ENCODE measurements at places on chromosomes 2 and 18.
A peak's percentile ranks its signal among the peaks of the same experiment; 100 is the strongest.

- DNase-seq: peak; percentile 26
Observed at GRCh38 chr2:28047681-28048080, 157.2 kb downstream of the BABAM2 start.

- DNase-seq: no peak
Observed at GRCh38 chr2:27587025-27587424, 4.2 kb downstream of the ZNF512 start.

- DNase-seq: no peak
Observed at GRCh38 chr2:182506606-182507005, 79.8 kb upstream of the PDE1A start.

DNA sequence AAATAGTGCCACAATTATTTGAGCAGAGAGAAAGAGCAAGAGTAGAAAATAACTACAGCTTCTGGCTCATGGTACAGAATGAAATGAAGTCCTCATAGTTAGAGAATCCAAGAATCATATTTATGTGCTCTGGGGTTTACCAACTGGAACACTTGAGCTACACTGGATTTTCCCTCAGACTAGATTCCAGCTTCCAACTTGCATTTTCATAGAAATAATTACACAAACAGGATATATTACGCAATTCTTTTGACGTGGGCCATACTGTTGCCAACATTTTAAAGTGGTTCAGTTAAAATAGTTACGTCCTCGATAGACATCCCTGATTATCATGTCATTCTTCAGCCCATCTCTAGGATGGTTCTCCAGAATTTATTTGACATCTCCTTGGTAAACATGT lies 129.2 kb downstream of the ETAA1 start:
- DNase-seq: no peak

- DNase-seq: no peak
Observed at GRCh38 chr2:236657801-236658200, 88.2 kb downstream of the ACKR3 start.

- no peak for DNase-seq
Observed at GRCh38 chr2:178915423-178916173, 108.4 kb upstream of the TTN start.

DNA sequence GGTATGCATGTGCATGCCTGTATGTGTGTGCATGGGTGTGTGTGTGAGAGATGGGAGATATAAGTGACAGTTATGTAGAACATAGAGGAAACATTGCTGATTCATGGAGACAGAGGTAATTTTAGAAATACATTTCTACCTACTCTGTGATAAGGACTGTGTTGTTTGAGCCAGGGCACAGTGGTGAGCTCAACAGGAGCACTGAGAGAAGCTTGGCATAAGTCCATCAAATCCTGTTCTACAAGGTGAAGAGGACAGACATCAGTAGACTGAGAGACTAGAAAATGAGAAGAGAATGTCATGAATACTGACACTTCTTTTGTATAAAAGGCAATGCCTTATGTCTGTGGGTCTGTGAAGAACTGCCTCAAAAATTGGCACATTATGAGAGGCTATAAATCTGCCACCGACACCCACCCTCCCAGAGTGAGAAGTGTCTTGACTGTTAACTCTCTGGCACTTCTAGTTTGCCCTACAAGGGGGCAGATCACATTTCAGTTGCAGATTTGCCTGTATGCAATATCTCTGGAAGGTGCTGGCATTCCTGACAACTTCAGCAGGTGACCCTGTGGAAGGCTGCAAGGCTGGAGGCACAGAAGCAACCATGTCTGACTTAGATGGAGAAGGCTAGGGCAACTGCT lies 962.3 kb upstream of the NRXN1 start:
- no peak for DNase-seq

GRCh38 chr18:56191334-56191733 lies 447.1 kb downstream of the TXNL1 start:
- DNase-seq: no peak

All from OCI-M1 (cell line).